ENCODE measurements at places on chromosomes 1 and 21. TPM values are rescaled to one million over a fixed set of nuclear protein-coding genes. Genes with fewer than 3 reads are reported as not detected.

DNA sequence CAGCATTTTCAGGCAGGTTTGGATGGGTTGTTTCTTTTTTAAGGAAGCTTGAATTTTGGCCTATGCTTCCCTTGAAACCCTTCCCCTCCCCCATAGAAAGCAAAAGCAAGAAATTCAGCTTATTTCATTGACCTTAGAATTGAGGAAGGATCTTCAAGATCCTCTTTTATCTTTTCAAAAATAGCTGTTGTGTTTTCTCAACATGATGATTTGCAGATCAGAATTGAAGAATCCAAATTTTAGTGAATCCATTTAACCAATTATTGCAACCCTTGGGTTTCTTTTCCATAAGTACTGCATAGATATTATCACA, 73.7 kb downstream of the LRRC8C start:
- no peaks in the 10 kb centered on the region for H3K4me1 ChIP-seq
- no peaks in the 10 kb centered on the region for H3K36me3 ChIP-seq
- no peaks in the 10 kb centered on the region for H3K27me3 ChIP-seq
- no peak overlapping the region for H3K4me3 ChIP-seq

FLVCR1 gene
- 3.9 TPM for total RNA-seq

GRCh38 chr1:153350321-153350957, 1.8 kb upstream of the PGLYRP4 start:
- H3K4me1 ChIP-seq: no peaks in the 10 kb centered on the region
- DNase-seq: no peak
- no peaks in the 10 kb centered on the region for H3K36me3 ChIP-seq
- H3K4me3 ChIP-seq: no peak overlapping the region
- H3K27ac ChIP-seq: no peak overlapping the region

DNA sequence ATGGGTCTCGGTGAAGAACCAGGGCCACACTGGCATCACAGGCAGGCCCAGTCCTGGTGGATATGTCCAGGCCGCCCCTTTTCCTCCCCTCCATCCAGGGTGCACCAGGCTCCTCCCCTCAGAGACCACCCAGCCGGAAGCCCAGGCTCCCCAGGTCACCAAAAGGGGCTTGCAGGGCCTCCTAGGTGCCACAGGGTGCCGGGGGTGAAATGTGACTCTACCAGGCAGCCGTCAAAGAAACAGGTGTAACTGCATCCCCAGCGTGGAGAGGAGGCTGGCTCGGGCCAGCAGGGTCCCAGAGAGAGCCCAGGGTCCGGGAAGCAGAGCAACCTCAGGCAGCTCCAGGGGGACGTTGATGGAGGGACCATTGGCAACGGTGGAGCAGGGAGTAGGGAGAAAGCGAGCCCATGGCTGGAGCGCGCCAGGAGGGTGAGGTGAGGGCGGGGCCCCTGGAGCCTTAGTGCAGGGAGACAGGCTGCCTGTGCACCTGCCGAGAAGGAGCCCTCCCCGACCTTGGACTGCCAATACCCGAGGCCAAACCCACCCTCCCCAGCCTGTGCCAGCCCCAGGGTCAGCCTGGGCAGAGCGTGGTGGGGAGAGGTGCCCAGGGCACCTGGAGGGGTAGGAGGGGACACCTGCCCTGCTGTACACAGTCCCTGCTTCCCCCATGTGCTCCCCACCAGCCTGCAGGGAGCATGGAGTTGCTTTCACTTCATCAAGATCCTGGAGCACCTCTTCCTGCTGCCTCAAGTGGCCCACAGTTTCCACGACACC, 48.3 kb upstream of the POFUT2 start:
- H3K27me3 ChIP-seq: no peaks in the 10 kb centered on the region
- no peak overlapping the region for H3K27ac ChIP-seq
- no peak for DNase-seq
- no peaks in the 10 kb centered on the region for H3K36me3 ChIP-seq

GRCh38 chr1:24319312-24319863, at the start of gene GRHL3:
GRHL3 (plus strand) TSS chr1:24319357; CDS start chr1:24319552, 195 bp downstream.
- peaks cover 10% of the 10 kb centered on the region for H3K4me1 ChIP-seq
- no peak for DNase-seq
- no peak within 1 kb of the TSS for H3K27ac ChIP-seq
- no peaks in the 10 kb centered on the region for H3K36me3 ChIP-seq

DNA sequence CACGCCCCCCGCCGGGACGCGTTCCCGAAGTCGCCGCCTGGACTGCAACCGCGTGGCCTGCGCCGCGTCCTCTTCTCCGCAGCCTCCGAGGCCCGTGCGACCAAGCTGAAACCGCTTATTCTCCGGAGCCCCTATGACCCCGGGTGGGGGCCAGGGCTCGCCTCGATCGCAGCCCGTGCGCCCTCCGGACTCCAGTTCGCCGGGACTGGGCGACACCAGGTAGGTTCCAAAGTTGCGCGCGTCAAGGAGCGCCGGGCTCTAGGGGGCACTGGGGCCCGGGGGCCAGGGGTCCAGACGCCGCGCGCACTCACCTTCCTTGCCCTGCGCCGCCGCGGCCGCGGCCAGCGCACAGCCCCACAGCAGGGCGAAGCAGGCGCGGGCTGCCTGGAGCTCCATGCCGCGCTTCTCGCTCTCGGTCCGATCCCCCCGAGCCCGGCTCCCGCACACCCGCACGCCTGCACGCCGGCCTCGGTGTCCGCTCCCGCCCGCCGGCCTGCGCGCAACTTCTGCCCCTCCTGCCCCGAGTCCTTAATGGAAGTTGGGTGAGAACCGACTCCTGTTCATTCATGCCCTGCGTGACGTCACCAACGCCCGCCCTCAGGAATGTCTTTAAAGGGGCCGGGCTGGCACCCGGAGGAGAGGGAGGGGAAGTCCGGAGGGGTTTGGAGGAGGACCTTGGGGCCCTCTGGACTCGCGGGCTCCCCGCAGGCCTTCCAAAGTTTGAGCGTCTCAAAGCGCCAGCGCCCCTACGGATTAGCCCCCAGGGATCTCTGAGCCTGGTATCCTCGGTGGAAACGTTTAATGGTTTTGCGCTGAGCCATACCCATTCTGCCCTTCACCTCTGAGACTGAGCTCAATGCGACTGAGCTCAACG, at the start of gene EPHA2:
Gene EPHA2, minus strand, starts transcription at position 533 of the 874 bp plus-strand sequence. Its CDS starts 137 bp downstream, at position 396.
- peak within 1 kb of the TSS; percentile 83 for H3K4me3 ChIP-seq
- peak within 1 kb of the TSS; percentile 93 for H3K27ac ChIP-seq
- H3K27me3 ChIP-seq: no peaks in the 10 kb centered on the region
- peak; percentile 86 for DNase-seq
- peaks cover under 1% of the 10 kb centered on the region for H3K36me3 ChIP-seq

LENEP gene
- total RNA-seq: not detected

GRCh38 chr1:108182959-108183700, 17.0 kb downstream of the SLC25A24 start:
- H3K36me3 ChIP-seq: peaks cover 20% of the 10 kb centered on the region
- H3K4me1 ChIP-seq: no peaks in the 10 kb centered on the region
- H3K27me3 ChIP-seq: no peaks in the 10 kb centered on the region
- no peak for DNase-seq
- no peak overlapping the region for H3K4me3 ChIP-seq
- H3K27ac ChIP-seq: no peak overlapping the region

- no peak overlapping the region for H3K27ac ChIP-seq
- no peak overlapping the region for H3K4me3 ChIP-seq
- no peak for DNase-seq
- H3K36me3 ChIP-seq: no peaks in the 10 kb centered on the region
- H3K4me1 ChIP-seq: no peaks in the 10 kb centered on the region
- no peaks in the 10 kb centered on the region for H3K27me3 ChIP-seq
These were observed 45.8 kb upstream of the SAMSN1 start for GRCh38 chr21:14591882-14592281.

DNA sequence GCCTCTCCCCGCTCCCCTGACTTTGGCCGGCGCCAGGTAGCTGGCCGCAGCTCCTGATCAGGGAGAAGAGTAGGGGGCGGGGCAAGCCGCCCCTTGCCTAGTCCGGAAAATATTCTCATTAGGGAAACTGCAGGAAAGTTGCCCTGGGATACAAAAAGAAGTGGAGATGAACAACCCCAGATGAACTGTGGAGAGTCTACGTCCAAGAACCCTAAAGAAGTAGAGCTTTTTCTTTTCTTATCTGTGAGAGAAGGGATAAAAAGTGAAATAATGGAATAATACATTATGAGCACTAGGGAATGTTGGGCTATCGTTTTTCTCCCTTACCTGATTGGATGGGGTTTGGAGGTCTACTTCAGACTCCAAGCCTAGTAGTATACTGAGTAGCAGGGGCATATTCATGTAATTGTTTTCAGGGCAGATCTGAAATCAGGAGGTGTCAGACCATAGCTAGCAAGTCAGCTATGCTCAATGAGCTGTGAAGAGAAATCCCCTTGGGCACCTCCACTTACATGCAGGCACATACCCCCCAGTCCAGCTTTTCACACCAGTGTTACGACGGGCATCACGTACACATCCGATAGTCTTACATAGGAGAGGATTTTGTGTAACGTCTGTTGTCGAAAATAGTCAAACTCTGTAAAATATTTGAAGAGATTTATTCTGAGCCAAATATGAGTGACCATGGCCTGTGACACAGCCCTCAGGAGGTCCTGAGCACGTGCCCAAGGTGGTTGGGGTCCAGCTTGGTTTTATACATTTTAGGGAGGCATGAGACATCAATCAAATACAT, 1.7 kb upstream of the DUSP10 start:
- H3K4me3 ChIP-seq: peak overlapping the region; percentile 47
- DNase-seq: no peak
- H3K27ac ChIP-seq: peak overlapping the region; percentile 92
- H3K36me3 ChIP-seq: peaks cover 11% of the 10 kb centered on the region
- H3K4me1 ChIP-seq: peaks cover 9% of the 10 kb centered on the region
- H3K27me3 ChIP-seq: no peaks in the 10 kb centered on the region

- H3K4me1 ChIP-seq: no peaks in the 10 kb centered on the region
- H3K27me3 ChIP-seq: no peaks in the 10 kb centered on the region
- no peaks in the 10 kb centered on the region for H3K36me3 ChIP-seq
- peak within 1 kb of the TSS; percentile 65 for H3K4me3 ChIP-seq
These were observed at the start of gene CCDC181 for GRCh38 chr1:169427081-169427641. CCDC181 (minus strand) TSS chr1:169427474; CDS start chr1:169424927, 2,547 bp downstream.

GRCh38 chr1:188425687-188426086, 1596.9 kb downstream of the PLA2G4A start:
- no peaks in the 10 kb centered on the region for H3K4me1 ChIP-seq
- peak; percentile 94 for DNase-seq
- no peaks in the 10 kb centered on the region for H3K27me3 ChIP-seq
- H3K4me3 ChIP-seq: no peak overlapping the region
- H3K36me3 ChIP-seq: no peaks in the 10 kb centered on the region

SMCP gene
- total RNA-seq: not detected

GRCh38 chr1:183517401-183517800, 45.1 kb downstream of the SMG7 start:
- H3K27me3 ChIP-seq: no peaks in the 10 kb centered on the region
- DNase-seq: no peak
- no peak overlapping the region for H3K27ac ChIP-seq
- H3K4me1 ChIP-seq: peaks cover 4% of the 10 kb centered on the region

DNA sequence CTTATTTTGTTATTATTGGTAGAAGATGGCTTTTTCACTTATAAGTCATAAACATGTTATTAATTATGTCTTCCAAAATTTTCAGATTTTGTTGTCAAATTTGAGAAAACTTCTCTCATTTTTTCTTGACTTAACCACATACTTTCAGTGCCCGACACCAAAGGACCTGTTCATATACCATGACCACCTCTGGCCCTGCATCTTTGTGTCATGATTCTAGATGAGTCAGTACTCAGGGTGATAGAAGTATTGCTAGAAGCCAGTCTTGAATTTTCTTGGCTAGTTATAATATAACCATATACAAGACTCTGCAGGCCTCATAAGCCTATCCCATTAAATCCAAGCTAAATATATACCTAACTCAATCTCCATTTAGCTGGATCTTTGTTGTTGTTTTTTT, 35.4 kb upstream of the DPH5 start:
- H3K27me3 ChIP-seq: no peaks in the 10 kb centered on the region
- H3K27ac ChIP-seq: no peak overlapping the region
- no peak overlapping the region for H3K4me3 ChIP-seq
- DNase-seq: no peak

GRCh38 chr1:100448366-100448765, 89.6 kb upstream of the GPR88 start:
- H3K27ac ChIP-seq: no peak overlapping the region
- H3K4me3 ChIP-seq: no peak overlapping the region
- no peaks in the 10 kb centered on the region for H3K36me3 ChIP-seq
- peaks cover 4% of the 10 kb centered on the region for H3K4me1 ChIP-seq
- H3K27me3 ChIP-seq: no peaks in the 10 kb centered on the region

GRCh38 chr1:237124856-237125462, 83.0 kb downstream of the RYR2 start:
- H3K27me3 ChIP-seq: no peaks in the 10 kb centered on the region
- DNase-seq: no peak
- no peaks in the 10 kb centered on the region for H3K36me3 ChIP-seq
- H3K27ac ChIP-seq: no peak overlapping the region
- no peaks in the 10 kb centered on the region for H3K4me1 ChIP-seq

DNA sequence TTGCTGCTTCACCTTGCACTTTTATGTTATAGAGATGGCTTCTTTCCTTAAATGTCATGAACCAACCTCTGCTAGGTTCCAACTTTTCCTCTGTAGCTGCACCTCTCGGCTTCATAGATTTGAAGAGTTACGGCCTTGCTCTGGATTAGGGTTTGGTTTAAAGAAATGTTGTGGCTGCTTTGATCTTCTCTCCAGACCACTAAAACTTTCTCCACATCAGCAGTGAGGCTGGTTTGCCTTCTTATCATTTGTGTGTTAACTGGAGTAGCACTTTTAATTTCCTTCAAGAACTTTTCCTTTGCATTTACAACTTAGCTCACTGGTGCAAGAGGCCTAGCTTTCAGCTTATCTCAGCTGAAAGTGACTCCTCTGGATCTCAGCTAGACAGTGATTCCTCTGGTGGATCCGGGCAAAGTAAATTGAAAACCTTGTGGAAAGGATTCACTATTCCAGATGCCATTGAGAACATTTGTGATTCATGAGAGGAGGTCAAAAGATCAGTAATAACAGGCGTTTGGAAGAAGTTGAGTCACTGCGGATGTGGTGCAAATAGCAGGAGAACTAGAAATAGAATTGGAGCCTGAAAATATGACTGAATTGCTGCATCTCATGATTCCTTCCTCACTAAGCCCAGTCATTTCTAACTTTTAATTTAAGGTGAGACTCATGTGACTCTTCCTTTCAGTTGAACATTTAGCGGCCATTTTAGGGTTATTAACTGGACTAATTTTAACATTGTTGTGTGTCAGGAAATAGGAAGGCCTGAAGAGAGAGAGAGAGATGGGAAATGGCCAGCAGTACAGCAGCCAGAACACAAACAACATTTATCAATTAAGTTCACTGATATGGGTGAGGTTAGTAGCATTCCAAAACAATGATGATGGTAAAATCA, 16.2 kb upstream of the RGS1 start:
- peaks cover 7% of the 10 kb centered on the region for H3K4me1 ChIP-seq
- H3K36me3 ChIP-seq: no peaks in the 10 kb centered on the region
- H3K27ac ChIP-seq: peak overlapping the region; percentile 63
- no peak overlapping the region for H3K4me3 ChIP-seq
- no peaks in the 10 kb centered on the region for H3K27me3 ChIP-seq
- peak; percentile 98 for DNase-seq

TMEM82 gene
- total RNA-seq: not detected

RNF186 gene
- total RNA-seq: not detected

SETSIP gene
- total RNA-seq: not detected

GRCh38 chr1:16462773-16463330, 22.3 kb downstream of the NECAP2 start:
- DNase-seq: no peak
- no peaks in the 10 kb centered on the region for H3K4me1 ChIP-seq
- no peak overlapping the region for H3K4me3 ChIP-seq

CBS gene
- total RNA-seq: 35.6 TPM

GRCh38 chr1:61204528-61204927, 122.2 kb downstream of the NFIA start:
- no peaks in the 10 kb centered on the region for H3K36me3 ChIP-seq
- no peak for DNase-seq
- no peak overlapping the region for H3K4me3 ChIP-seq
- H3K27ac ChIP-seq: no peak overlapping the region
- H3K4me1 ChIP-seq: peaks cover 2% of the 10 kb centered on the region
- no peaks in the 10 kb centered on the region for H3K27me3 ChIP-seq

GRCh38 chr21:30354308-30355005, 6.1 kb upstream of the KRTAP23-1 start:
- no peak overlapping the region for H3K4me3 ChIP-seq
- DNase-seq: no peak
- H3K36me3 ChIP-seq: no peaks in the 10 kb centered on the region
- H3K27ac ChIP-seq: no peak overlapping the region
